Muscle of back (tissue), 13 donors: ENCODE measurements at places on chromosomes 7 and 10. TPM values are rescaled to one million over a fixed set of nuclear protein-coding genes. Genes with fewer than 3 reads are reported as not detected.

ELAPOR2 gene
- polyA plus RNA-seq: 6.4 TPM

CPEB3 gene
- polyA plus RNA-seq: 3.9 TPM

DNA sequence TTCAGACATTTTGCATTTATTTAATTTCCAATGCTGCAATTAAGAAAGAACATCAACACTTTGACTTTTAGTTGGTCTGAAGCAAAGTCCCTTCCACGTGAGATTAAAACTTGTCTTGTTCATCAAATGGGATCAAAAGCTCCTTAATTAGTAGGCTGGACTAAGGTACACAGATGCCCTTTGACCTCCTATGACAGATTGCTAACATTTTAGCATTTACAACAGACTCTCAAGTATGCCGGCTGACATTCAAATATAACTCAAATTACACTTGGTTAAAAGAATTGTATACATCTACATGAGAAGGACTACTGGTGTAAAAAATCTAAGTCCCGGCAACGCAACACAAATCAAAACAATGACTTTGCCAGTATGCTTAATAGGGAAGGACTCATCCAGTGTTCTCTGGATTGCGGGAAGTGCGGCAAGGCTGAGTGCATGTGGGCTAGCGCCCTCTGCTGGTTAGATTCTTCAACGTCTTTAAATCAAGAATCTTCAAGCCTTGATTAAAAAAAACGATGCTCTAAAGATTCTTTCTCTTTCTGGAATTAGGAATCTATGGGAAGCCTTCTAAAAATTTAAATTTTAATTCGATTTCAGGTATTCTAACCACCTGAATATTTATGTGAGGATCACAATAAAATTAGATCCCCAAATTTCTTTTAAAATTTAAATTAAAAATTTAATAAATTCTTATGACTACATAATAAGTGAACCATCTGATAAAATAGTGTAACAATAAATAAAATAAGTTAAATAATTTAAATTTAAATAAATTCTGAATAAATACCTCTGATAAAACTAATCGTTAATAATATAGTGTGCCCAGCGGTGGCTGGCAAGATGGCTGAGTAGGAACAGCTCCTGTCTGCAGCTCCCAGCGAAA is 444.7 kb downstream of the DGKB start:
- peak; percentile 87 for DNase-seq

- no peak for DNase-seq
Observed at GRCh38 chr10:77304192-77304591, 333.4 kb downstream of the KCNMA1 start.

PAX4 gene
- polyA plus RNA-seq: not detected

DNA sequence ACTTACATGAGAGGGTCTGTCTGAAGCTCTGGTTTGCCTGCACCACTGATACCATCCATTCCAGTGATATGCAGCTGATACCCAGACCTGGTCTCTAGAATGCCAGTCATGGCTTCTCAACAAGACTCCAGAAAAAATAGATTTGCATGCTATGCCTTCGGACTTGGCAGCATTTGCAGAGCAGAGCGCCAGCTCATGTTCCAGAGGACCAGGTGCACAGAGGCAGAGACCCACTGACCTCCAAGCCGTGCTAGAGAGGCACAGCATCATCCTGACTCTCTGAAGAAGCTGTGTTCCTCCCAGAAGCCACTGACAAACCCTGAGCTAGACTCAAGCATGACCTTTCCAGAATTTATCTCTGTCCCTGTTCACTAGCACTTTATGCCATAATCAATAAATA is 6.9 kb upstream of the PRKAG2 start:
- no peak for DNase-seq

- DNase-seq: no peak
Observed at GRCh38 chr10:132163278-132163765, 23.4 kb upstream of the DPYSL4 start.
